PC-3 (cell line): ENCODE measurements at places on chromosomes 6 and 20. TPM values are rescaled to one million over a fixed set of nuclear protein-coding genes. Genes with fewer than 3 reads are reported as not detected.
A peak's percentile ranks its signal among the peaks of the same experiment; 100 is the strongest.

DNA sequence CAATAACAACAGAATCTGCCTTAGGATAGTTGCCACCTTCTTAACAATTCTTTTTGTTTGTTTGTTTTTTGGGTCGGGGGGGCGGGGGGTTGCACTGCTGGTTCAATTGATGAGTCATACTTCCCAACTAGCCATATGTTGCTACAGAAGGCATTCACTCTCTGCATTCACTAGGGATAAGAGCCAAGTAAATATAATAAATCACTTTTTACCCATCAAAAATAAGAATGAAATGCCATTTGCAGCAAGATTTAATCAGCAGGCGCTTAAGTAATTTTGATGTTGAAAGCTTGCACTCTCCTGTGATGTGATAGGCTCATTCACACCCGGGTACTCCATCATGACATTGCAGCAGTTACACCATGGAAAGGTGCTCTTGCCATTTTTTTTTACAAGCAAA is 209.8 kb downstream of the HIVEP2 start:
- DNase-seq, result peak; percentile 12

- no peak for DNase-seq
Observed at GRCh38 chr6:162325051-162325450, 402.5 kb downstream of the PRKN start.

- DNase-seq, result peak; percentile 19
Observed at GRCh38 chr6:6333501-6333900, 13.0 kb upstream of the F13A1 start.

DNA sequence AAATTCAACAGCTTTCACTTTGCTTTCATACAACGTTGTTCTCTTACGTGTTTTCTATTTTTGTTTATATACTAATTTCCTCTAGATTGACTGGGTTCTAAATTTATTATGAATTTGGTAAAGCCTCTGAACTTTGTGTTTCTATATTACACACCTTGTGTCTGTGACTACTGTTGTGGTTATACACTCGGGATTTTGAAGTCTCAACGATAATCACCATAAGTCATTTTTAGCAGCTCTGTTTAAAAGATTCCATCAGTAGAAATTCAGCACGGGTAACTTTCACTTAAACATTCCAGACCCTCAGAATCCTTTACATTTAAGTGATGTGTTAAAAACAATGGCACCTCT is 31.8 kb upstream of the HBS1L start:
- DNase-seq, result no peak

DNA sequence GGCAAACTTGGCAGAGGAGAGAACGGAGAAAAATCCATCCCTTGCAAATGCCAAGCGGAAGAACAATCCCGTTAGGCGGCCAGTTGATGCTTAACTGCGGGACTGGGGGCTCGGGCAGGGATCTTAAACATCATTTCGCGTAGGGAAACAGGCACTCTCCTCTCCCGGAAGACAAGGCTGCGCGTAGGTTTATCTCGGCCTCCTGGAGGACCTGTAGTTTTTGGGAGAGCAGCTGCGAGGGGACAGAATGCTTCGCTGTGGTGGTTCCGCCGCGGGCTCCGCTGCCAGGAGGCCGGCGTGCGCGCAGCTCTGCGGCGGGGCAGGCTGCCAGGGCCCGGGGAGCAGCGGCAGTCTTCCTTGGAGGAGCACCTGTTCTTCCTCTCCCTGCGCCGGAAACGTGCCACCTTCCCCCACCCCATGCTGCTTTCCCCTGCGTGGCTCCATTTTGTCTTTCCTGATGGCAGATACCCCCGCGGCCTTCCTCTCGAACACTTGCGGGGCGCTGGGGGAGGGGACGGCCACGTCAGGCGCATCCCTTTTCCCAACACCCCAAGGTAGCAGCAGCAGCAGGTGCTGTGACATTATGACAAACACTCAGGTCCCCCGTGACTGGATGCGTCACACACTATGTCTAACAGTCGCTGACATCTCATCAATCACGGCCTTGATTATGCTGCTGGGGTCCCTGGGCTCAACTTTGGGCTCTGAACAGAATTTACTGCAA is 230.7 kb upstream of the BTBD3 start:
- peak; percentile 25 for DNase-seq

GRCh38 chr20:33771938-33772337 is 39.2 kb upstream of the CHMP4B start:
- DNase-seq, result no peak

GRCh38 chr20:48676125-48676524 is 151.7 kb downstream of the PREX1 start:
- DNase-seq, result no peak

- DNase-seq, result no peak
Observed at GRCh38 chr6:139643986-139644385, 269.5 kb upstream of the CITED2 start.

GRCh38 chr6:38214159-38214558 is 394.6 kb downstream of the ZFAND3 start:
- no peak for DNase-seq

- no peak for DNase-seq
Observed at GRCh38 chr20:6295127-6295866, 172.5 kb upstream of the FERMT1 start.

GRCh38 chr6:154960299-154960843 is 34.7 kb upstream of the TIAM2 start:
- DNase-seq, result no peak

DNA sequence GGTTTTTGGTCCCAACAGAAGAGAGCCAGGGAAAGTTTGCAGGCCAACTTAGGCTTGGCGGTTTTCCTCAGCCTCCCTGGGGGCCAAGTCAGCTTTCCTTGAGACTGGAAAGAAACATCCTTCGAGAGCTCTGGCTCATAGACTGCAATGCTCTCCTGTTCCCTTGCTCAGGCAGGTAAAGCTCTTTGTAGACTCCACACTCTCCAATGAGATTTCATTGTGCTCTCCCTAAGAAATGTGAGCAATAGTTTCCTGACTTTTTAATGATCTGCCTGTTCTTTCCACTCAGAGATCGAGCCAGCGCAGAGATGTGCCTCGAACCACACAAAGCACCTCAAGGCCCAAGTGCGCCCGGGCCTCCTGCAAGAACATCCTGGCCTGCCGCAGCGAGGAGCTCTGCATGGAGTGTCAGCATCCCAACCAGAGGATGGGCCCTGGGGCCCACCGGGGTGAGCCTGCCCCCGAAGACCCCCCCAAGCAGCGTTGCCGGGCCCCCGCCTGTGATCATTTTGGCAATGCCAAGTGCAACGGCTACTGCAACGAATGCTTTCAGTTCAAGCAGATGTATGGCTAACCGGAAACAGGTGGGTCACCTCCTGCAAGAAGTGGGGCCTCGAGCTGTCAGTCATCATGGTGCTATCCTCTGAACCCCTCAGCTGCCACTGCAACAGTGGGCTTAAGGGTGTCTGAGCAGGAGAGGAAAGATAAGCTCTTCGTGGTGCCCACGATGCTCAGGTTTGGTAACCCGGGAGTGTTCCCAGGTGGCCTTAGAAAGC is 13.9 kb downstream of the TNFAIP3 start:
- DNase-seq, result no peak

DNA sequence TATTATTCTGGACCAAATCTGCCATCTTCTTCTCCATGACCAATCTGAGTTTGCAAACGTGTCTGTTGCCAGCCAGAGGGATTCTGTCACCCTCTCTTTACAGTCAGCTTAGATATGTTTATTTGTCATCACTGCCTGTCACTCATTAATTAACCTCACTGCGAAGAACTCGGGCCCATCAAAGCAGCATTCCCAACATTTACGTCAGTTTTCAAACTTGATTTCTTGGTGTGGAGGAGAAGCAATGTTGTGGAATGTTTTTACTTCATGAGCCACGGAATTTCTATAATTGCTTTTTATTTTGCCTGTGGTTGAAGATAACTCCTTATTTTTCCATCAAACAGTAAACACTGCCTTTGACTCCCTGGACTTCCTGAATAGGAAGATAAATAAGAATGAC is 91.8 kb upstream of the CNKSR3 start:
- no peak for DNase-seq

- no peak for DNase-seq
Observed at GRCh38 chr6:165636402-165637048, 26.5 kb downstream of the PDE10A start.

DNA sequence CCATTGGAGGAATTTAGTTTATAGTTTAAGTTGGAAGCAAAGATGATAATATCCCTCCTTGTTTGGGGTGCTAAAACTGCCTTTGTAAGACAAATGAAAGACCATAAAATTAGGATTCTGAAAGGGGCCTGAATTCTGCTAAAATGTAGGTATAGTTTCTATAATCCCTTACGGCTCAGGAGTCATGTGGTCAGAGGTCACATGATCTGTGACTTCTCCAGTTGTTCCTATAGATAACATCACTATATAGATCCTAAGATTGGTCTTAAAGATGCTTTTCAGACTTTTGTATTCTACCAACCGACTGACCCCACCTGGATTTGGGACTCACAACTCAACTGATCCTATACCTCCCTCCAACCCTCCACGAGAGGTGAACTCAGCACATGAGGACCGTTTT is 36.6 kb downstream of the ZNF311 start:
- no peak for DNase-seq

- DNase-seq, result peak; percentile 99
Observed at GRCh38 chr6:32969685-32970412, 1.5 kb downstream of the BRD2 start.

- DNase-seq, result peak; percentile 17
Observed at GRCh38 chr6:55578537-55579363, at the start of gene HMGCLL1. Gene HMGCLL1 (minus strand): TSS chr6:55579192. CDS start chr6:55579055, 137 bp downstream.

DNA sequence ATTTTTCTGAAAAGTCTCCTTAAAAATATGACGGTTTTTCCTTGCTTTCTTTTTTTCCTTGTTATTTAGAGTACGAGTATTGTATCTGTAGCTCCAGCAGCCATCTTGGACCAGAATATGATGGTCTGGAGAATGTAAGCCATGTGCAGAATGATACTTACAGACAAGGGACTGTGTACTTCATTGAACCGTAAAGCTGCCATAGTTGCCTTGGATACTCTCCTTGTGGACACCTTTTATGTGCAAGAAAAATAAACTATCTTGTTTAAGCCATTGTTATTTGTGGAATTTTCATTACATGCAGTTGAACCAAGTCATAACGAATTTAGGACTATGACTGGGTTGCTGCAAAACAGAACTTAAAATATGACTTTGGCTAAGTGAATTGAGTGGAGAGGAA is 485.8 kb upstream of the CITED2 start:
- DNase-seq, result no peak

GPR6 gene
- not detected in 2 replicates for total RNA-seq

SRSF12 gene
- not detected in 2 replicates for total RNA-seq

CENPW gene
- total RNA-seq, result 28.9 and 33.6 TPM in 2 replicates

DOK5 gene
- total RNA-seq, result not detected in 2 replicates
